ENCODE measurements at places on chromosomes 7 and 10. TPM values are rescaled to one million over a fixed set of nuclear protein-coding genes. Genes with fewer than 3 reads are reported as not detected.

The SAMD8 gene
- 24.6 TPM for total RNA-seq

The FGL2 gene
- 5.8 TPM for total RNA-seq

The EPHB6 gene
- 2.7 TPM for total RNA-seq

GRCh38 chr10:80196270-80196949 is 8.9 kb downstream of the ANXA11 start:
- DNase-seq, result no peak

DNA sequence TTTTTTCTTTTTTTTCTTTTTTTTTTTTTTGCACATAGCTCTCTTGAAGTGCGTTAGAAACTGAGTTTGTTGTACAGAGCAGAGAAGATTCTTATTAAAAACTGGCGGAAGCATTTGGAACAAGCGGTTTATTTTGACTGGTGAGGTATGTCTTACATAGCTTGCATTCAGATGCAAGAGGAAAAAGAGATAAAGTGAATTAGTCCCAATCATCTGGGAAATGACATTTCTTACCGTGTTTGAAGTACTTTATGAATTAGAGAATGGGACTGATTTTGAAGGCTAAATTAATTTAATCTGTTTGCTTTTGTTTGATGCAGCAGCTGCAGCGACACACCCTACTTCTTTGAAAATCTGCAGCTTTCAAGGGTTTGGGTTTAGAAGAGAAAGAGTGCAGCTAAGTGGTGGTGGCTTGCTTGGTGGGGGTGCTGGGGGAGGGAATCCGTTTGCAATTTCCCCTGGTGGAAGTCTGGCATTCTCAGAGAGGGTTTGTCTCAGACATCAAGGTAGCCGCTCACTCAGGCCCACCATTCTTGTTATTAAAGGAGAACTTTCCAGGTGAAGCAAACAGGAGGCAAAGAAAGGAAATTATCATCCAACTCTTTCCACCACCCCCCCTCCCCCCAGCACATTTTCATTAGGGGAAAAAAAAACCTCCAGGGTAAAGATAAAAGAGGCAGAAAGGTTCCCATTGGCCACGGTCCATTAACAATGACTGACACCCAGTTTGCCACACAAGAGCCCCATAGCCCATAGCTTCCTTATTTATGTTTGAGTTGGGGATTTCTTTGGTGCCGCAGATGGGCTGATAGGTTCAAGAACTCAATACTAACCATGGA is 231.7 kb downstream of the SKIDA1 start:
- DNase-seq, result no peak

The DHX32 gene
- 81.7 TPM for total RNA-seq

The ZNF212 gene
- 5.9 TPM for total RNA-seq

GRCh38 chr10:4215485-4215884 is 430.5 kb upstream of the KLF6 start:
- no peak for DNase-seq

GRCh38 chr7:27431465-27431864 is 188.9 kb downstream of the EVX1 start:
- no peak for DNase-seq

GRCh38 chr7:153938451-153938850 is 113.7 kb upstream of the DPP6 start:
- DNase-seq, result no peak

The INHBA gene
- 6.6 TPM for total RNA-seq

The EPDR1 gene
- 56.0 TPM for total RNA-seq

DNA sequence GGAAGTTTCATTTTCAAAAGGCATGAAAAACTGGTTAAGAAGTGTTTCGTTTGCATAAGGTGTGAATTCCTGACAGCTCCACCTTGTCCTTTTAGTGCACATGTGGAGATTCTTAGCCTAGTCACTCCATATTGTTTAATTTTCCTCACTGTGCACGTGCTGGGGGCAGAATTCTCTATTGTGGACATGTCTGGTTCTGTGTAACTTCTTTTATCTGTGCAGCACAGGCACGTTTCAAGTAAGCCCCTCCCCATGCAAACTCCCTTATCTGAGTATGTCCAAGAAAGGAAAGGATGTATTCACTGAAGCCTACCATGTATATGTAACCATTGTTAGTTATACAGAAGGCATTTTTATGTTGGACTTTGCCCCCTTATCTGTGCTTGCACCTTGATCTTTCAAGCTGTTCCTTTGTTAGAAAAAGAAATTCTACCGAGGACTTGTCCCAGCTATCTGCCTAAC is 1346.3 kb downstream of the REEP3 start:
- no peak for DNase-seq

The ATRNL1 gene
- 0.27 TPM for total RNA-seq

The CRHR2 gene
- 0.81 TPM for total RNA-seq

GRCh38 chr7:143027032-143027431 is at the start of gene OR9A2:
TSS of gene OR9A2 (minus strand) at chr7:143027132. CDS start at chr7:143027132, 0 bp downstream.
- DNase-seq, result no peak

The ZNF277 gene
- total RNA-seq, result 22.2 TPM

DNA sequence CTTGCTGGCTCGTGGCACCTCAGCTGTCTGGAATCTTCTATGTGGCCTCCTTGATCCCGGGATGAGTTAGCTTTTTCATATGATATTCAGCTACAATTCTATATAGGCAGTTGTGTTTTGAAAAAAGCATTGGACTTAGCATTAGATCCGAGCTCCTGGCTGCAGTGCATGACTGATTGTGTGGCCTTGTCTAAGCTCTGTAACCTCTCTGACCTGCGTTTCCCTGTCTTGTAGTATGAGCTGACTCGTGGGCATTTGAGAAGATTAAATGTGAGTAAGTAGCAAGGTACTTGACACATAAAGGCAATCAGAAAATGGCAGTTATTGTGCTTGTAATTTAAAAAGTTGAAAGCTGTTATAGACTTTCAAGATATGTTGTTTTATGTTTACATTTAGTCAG is 85.9 kb downstream of the CCNY start:
- no peak for DNase-seq

DNA sequence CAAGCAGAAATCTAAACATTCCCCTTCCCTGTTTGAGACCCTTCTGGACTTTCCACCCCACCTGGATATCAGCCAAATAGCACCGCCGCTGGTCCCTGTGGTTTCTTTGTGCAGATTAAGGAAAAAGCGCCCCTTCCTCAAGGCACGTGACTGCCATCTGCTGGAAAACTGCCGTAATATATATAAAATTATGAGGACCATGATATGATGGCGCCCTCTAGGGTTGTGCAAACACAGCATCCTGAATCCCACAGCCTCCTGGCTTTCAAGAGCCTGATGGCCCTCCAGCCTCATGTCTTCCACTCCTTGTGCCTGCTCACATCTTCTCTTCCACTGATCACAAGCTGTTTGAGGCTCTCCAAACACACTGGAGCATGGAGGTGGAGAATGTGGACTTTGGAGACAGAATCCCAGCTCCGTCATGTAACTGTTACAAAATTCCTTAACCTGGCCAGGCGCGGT is 121.3 kb downstream of the MYL10 start:
- DNase-seq, result no peak

DNA sequence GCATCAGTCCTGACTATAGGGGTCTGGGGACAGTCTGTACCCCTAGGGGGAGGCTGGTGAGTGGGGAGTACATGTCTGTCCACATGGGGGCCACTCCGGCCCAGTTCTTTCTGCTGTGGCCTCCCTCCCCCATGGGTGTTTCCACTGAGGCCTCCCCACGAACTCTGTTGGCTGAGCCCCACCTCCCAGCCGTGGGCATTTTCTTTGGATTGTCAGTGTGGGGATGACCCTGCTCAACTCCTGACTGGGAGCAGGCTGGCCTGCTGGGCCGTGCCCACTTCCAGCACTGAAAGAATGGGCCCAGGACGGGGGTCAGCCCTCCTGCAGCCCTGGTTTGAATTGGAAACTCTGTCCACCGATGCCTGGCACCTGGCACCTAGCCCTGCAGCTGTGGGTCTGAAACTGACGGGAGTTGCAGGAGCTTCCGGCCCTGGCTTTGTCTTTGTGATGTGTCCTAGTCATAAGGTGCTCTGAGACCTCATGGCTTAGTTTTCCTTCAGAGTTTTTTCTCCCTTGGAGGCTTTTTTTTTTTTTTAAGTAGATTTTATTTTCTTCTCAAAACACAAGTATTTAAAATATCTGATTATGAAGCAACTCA is 46.5 kb downstream of the LHPP start:
- DNase-seq, result no peak

DNA sequence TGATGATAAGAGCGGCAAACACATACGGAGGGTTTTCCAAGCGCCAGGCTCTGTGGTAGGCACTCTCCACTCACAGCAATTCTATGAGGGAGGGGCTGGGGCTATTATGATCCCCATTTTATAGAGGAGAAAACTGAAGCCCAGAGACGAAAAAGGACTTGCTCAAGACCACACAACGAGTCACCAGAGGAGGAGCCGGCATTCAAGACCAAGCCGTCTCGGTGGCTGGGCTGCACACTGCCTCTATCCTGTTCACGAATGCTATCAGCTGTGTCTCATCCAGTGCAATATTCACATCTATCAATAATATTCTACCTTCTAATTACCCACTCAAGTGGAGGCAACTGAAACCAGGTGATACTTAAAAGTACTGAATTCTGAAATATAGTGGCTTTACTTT is 67.8 kb upstream of the NMT2 start:
- DNase-seq, result no peak

DNA sequence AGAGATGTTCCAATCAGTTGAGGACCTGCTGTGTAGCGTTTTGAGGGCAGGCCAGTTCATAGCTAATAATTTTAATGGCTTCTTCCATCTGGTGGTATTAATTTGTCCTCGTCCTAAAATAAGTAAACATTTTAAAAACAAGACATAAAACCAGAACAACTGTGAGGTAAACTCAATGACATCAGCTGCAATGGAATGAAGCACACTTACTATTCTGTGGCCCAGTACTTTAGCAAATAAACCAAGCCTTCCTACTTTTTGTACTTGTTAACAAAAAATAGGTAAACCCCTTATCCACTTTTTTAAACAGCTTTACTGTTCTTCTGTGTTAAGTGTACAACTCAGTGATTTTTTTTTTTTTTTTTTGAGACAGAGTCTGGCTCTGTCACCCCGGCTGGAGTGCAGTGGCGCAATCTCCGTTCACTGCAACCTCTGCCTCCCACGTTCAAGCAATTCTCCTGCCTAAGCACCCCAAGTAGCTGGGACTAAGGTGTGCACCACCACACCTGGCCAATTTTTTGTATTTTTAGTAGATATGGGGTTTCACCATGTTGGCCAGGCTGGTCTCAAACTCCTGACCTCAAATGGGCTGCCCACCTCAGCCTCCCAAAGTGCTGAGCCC is 28.9 kb upstream of the FZD1 start:
- DNase-seq, result no peak

The MALSU1 gene
- 103 TPM for total RNA-seq

The NODAL gene
- total RNA-seq, result not detected

GRCh38 chr10:118730756-118731456 is 23.9 kb downstream of the CACUL1 start:
- no peak for DNase-seq

The AASS gene
- 31.7 TPM for total RNA-seq

DNA sequence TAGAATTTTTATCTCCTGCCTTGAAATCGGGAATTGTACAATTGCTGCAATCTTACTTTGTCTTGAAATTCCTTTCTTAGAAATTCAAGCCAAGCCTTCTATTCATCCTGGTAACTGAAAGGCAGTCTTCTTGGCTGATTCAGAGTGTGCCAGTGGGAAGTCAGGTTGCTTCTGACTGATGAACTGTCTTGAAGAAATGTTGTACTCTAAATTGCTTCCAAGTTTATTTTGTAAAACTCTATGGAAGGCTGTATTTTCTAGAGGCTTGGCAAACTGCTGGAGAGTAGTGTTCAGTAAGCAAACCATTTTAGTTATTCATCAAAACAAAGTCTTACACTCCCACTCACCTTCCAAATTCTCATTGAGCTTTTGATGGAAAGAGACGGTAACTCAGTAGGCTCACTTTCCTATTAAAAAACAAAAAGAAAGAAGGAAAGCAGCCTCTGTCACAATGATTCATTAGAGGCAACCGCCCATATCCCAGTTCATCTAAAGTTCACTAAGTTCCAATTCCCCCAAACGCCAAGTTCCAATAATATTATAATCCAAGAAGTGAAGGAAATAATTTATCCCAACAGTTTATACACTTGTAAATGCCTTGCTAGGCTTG is 187.9 kb upstream of the MALRD1 start:
- DNase-seq, result no peak

The FAM20C gene
- total RNA-seq, result 12.4 TPM

- DNase-seq, result no peak
These were observed 24.1 kb upstream of the PRKAR2B start for GRCh38 chr7:107020400-107020799.

- DNase-seq, result no peak
These were observed 126.8 kb downstream of the NEURL1 start for GRCh38 chr10:103620352-103620740.
